ENCODE measurements at places on chromosomes 2 and 18. TPM values are rescaled to one million over a fixed set of nuclear protein-coding genes. Genes with fewer than 3 reads are reported as not detected.

G6PC2 gene
- total RNA-seq: 1.0 TPM

SETBP1 gene
- total RNA-seq: 13.6 TPM

AQP12A gene
- total RNA-seq: not detected

GREB1L gene
- 12.5 TPM for total RNA-seq

CKAP2L gene
- 1.0 TPM for total RNA-seq

HS1BP3 gene
- total RNA-seq: 10.4 TPM

HOXD3 gene
- 4.2 TPM for total RNA-seq

CYP27C1 gene
- total RNA-seq: 2.6 TPM

TCF23 gene
- total RNA-seq: 0.52 TPM

FKBP1B gene
- 1.6 TPM for total RNA-seq

CCDC148 gene
- total RNA-seq: 0.52 TPM

FAM110C gene
- under 0.01 TPM for total RNA-seq

ALS2 gene
- total RNA-seq: 28.2 TPM

DQX1 gene
- not detected for total RNA-seq

CFAP65 gene
- not detected for total RNA-seq

SERPINB12 gene
- not detected for total RNA-seq

MPHOSPH10 gene
- total RNA-seq: 7.8 TPM

DCDC2C gene
- total RNA-seq: not detected

HMSD gene
- not detected for total RNA-seq

UGT1A1 gene
- not detected for total RNA-seq

SIX2 gene
- 4.2 TPM for total RNA-seq

PRLH gene
- total RNA-seq: not detected

FAM228A gene
- 0.52 TPM for total RNA-seq

CCDC68 gene
- 0.52 TPM for total RNA-seq

NTSR2 gene
- not detected for total RNA-seq

CCDC141 gene
- total RNA-seq: 61.6 TPM

MERTK gene
- total RNA-seq: 4.2 TPM

All from skeletal muscle tissue (tissue), 5 donors.